ENCODE measurements at places on chromosomes 2 and 18. TPM values are rescaled to one million over a fixed set of nuclear protein-coding genes. Genes with fewer than 3 reads are reported as not detected.

The UGT1A3 gene
- total RNA-seq: not detected

The CNTNAP5 gene
- not detected for total RNA-seq

DNA sequence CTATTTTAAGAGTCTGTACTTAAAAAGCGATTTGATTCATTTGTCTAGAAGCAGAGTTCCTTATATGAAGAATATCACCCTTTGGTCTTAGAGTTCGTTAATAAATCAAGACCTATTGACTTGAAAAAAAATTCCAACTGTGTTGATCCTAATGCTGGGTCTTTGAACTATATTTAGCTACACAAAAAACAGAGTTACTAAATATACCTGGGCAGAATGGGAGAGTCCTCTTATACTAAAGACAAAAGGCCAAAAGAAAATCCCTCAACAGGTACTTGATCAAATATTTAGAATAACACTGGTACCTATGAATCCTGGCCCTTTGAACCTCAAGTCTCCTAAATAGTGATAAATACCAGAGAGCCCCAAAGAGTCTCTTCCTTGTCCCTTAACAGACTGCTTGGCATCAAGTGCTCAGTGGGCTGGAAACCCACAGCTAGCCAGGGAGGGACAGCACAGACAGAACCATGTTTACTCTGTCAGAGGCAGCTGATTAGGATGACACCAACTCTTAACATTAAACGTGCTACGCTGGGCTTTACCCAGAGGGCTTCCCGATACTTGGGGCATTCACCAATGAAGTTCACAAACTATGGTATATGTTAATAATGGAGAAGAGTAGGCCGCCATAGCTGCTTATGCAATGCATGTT lies 95.1 kb downstream of the FIGN start:
- no peak for DNase-seq
- H3K36me3 ChIP-seq: peaks cover 9% of the 10 kb centered on the region
- H3K27ac ChIP-seq: peak overlapping the region; percentile 62
- no peak overlapping the region for H3K4me3 ChIP-seq

DNA sequence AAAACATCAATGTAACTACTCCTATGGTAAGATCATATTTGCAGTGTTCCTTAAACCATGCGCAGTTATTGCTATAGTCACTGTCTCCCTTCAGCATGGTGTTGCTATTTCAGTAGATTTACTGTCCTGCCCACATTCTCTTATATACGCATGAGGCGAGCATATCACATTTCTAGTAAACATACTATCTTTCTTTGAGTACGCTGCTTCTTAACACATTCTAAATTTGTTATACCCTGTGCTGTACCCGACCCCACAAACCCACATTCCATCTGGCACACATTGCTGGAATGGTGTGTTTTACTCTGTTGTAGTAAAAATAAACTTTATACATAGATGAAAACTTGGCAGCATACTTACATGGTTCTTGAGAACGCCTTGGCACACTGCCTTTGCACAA lies 163.3 kb downstream of the QPCT start:
- no peak overlapping the region for H3K4me3 ChIP-seq
- no peak overlapping the region for H3K27ac ChIP-seq
- DNase-seq: no peak
- peaks cover 26% of the 10 kb centered on the region for H3K4me1 ChIP-seq
- no peaks in the 10 kb centered on the region for H3K36me3 ChIP-seq

DNA sequence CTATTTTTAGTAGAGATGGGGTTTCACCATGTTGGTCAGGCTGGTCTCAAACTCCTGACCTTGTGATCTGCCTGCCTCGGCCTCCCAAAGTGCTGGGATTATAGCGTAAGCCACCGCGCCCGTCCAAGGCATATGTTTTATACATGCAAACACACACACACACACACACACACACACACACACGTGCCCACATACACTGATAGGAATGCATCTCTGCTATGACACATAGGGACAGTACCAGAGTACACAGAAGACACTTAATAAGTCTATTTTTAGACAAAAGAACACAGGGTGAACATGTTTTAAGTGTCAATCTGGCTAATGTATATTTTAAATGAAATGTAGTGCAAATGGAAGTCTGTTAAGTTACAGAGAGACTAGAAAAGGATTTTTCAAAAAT lies 10.7 kb upstream of the RNF103 start:
- H3K27ac ChIP-seq: no peak overlapping the region
- peaks cover 10% of the 10 kb centered on the region for H3K27me3 ChIP-seq
- no peaks in the 10 kb centered on the region for H3K36me3 ChIP-seq

- peaks cover 76% of the 10 kb centered on the region for H3K4me1 ChIP-seq
- H3K36me3 ChIP-seq: peaks cover 16% of the 10 kb centered on the region
- H3K4me3 ChIP-seq: no peak overlapping the region
- no peak overlapping the region for H3K27ac ChIP-seq
- DNase-seq: no peak
- H3K27me3 ChIP-seq: no peaks in the 10 kb centered on the region
Measured at GRCh38 chr2:54601339-54601738, 122.1 kb upstream of the EML6 start.

The TMEM237 gene
- 37.9 TPM for total RNA-seq

DNA sequence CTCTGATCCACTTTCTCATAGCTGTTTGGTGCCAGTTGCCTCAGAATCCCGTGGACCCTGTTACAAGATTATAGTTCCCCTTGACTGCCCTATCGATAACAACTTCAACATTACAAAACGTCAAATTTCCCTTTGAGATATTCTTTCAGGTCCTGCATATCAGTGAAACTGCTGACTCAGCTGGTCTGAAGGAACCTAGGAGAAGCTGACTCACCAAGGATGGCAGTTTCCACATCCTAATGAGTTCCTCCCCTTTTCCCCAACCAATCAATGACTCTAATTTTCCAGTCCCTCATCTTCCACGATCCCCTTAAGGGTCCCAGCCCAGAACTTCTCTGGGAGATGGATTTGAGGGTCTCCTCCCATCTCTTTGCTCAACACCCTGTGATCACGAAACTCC lies 27.6 kb upstream of the GNAL start:
- H3K27ac ChIP-seq: no peak overlapping the region

GRCh38 chr2:7867867-7868266 lies 814.0 kb upstream of the ID2 start:
- DNase-seq: no peak
- H3K4me3 ChIP-seq: no peak overlapping the region
- H3K27me3 ChIP-seq: no peaks in the 10 kb centered on the region
- no peak overlapping the region for H3K27ac ChIP-seq
- no peaks in the 10 kb centered on the region for H3K4me1 ChIP-seq
- no peaks in the 10 kb centered on the region for H3K36me3 ChIP-seq

DNA sequence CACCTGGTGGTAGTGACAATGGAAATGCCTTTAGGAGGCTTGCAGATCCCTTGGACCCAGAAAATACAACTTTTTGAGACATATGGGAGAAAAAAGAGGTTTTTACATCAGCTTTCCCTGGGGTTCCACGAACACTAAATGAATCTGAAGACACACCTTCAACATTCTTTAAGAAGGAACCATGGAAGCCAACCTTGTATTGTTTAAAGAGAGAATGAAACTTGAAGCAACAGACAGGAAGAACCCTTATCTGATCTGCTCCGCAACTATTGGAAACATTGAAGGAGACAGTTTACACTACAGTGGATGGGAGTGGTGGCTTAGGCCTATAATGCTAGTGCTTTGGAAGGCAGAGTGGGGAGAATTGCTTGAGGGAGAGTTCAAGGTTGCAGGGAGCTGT lies 190.4 kb downstream of the LAMA1 start:
- no peak overlapping the region for H3K27ac ChIP-seq
- no peaks in the 10 kb centered on the region for H3K27me3 ChIP-seq
- DNase-seq: no peak
- no peak overlapping the region for H3K4me3 ChIP-seq
- no peaks in the 10 kb centered on the region for H3K4me1 ChIP-seq

The C2orf80 gene
- not detected for total RNA-seq

GRCh38 chr18:26044807-26045206 lies 45.6 kb downstream of the SS18 start:
- H3K27me3 ChIP-seq: no peaks in the 10 kb centered on the region
- DNase-seq: no peak
- H3K36me3 ChIP-seq: peaks cover 16% of the 10 kb centered on the region
- no peak overlapping the region for H3K27ac ChIP-seq
- H3K4me1 ChIP-seq: peaks cover 2% of the 10 kb centered on the region

- no peak overlapping the region for H3K4me3 ChIP-seq
- peaks cover 36% of the 10 kb centered on the region for H3K27me3 ChIP-seq
- DNase-seq: no peak
- H3K27ac ChIP-seq: no peak overlapping the region
- H3K4me1 ChIP-seq: no peaks in the 10 kb centered on the region
Measured at GRCh38 chr2:100470898-100471514, 724 bp downstream of the NMS start.

- H3K27me3 ChIP-seq: no peaks in the 10 kb centered on the region
- H3K27ac ChIP-seq: no peak overlapping the region
- DNase-seq: no peak
- no peaks in the 10 kb centered on the region for H3K36me3 ChIP-seq
Measured at GRCh38 chr18:3177902-3178687, 41.7 kb downstream of the MYOM1 start.

The IL1RN gene
- not detected for total RNA-seq

The CIB4 gene
- total RNA-seq: not detected

GRCh38 chr2:63888490-63889402 lies 47.0 kb downstream of the UGP2 start:
- H3K36me3 ChIP-seq: peaks cover 46% of the 10 kb centered on the region
- H3K27ac ChIP-seq: peak overlapping the region; percentile 53
- H3K27me3 ChIP-seq: no peaks in the 10 kb centered on the region
- DNase-seq: no peak

DNA sequence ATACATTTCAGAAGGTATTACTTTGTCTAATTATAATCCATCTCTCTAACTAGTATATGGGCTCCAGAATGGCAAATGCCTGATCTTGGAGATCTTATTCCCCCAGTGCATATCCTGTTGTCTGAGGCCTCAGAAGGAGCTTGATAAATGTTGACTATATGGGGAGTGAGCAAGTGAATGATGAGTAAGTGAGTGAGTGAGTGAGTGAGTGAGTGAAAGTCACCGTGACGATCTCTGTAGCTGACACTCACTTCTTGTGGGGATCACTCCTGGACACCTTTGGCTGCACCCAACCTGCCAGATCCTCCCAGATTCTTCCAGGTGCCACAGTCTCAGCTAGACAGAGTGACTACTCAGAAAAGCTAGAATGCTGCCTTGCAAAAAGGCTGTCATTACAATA lies 2.8 kb downstream of the XDH start:
- peaks cover 8% of the 10 kb centered on the region for H3K4me1 ChIP-seq
- no peaks in the 10 kb centered on the region for H3K27me3 ChIP-seq
- H3K27ac ChIP-seq: no peak overlapping the region
- H3K4me3 ChIP-seq: no peak overlapping the region
- no peak for DNase-seq
- no peaks in the 10 kb centered on the region for H3K36me3 ChIP-seq

The DSG1 gene
- not detected for total RNA-seq

- peaks cover 22% of the 10 kb centered on the region for H3K4me1 ChIP-seq
- H3K4me3 ChIP-seq: no peak overlapping the region
- H3K36me3 ChIP-seq: no peaks in the 10 kb centered on the region
- no peaks in the 10 kb centered on the region for H3K27me3 ChIP-seq
Measured at GRCh38 chr2:193331676-193332075, 1136.9 kb upstream of the TMEFF2 start.

GRCh38 chr18:62388855-62389760 lies 64.0 kb downstream of the TNFRSF11A start:
- H3K36me3 ChIP-seq: no peaks in the 10 kb centered on the region
- H3K27me3 ChIP-seq: peaks cover 21% of the 10 kb centered on the region
- peaks cover 1% of the 10 kb centered on the region for H3K4me1 ChIP-seq
- no peak overlapping the region for H3K27ac ChIP-seq

The MAT2A gene
- total RNA-seq: 178 TPM

- no peaks in the 10 kb centered on the region for H3K27me3 ChIP-seq
- no peak overlapping the region for H3K27ac ChIP-seq
- H3K4me3 ChIP-seq: no peak overlapping the region
- no peaks in the 10 kb centered on the region for H3K4me1 ChIP-seq
- no peaks in the 10 kb centered on the region for H3K36me3 ChIP-seq
Measured at GRCh38 chr2:172387361-172387760, 40.0 kb upstream of the ITGA6 start.

DNA sequence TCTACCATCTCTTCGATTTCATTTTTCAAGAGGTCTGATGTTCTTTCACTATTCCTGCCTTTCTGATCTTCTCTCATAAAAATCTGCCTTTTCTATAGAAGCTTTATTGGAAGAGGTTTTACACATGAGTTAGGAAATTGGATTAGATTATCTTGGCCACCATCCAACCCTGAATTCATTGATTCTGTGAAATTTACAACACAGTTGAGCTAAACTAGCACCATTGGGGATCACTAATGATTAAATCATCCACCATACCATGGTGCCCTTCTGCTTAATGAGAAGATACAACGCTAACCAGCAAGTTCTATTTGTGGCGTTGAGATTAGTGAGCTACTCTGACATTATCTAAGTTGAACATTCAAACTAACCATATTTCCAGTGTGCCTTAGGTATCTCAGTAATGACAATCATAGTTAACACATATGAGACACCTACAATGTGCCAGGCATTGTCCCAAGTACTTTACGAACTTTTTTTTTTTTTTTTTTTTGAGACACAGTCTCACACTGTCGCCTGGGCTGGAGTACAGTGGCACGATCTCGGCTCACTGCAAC lies 17.3 kb upstream of the LBH start:
- H3K27ac ChIP-seq: no peak overlapping the region
- H3K4me3 ChIP-seq: no peak overlapping the region
- peaks cover 4% of the 10 kb centered on the region for H3K4me1 ChIP-seq
- no peaks in the 10 kb centered on the region for H3K36me3 ChIP-seq
- peaks cover 5% of the 10 kb centered on the region for H3K27me3 ChIP-seq
- DNase-seq: no peak

DNA sequence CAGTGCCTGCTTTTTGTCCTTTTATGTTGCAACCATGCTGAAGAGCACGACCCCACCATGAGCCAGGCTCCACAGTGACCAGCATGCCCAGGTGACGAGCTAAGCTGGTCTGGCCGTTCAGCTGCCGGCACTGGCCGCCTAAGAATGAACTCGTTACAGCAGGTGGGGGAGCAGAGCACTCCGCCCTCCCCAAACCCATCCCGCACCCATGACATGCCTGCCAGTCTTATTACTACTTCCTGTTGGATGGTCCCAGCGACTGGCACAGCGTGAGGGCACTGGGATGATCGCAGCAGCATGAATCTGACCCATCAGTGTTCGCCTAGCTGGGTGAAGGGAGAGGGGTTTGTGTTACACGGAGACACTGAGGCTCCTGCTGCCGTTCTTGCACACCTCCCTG lies 11.5 kb downstream of the DIPK1C start:
- H3K27me3 ChIP-seq: no peaks in the 10 kb centered on the region
- no peak overlapping the region for H3K4me3 ChIP-seq
- H3K4me1 ChIP-seq: no peaks in the 10 kb centered on the region

- no peak for DNase-seq
- no peaks in the 10 kb centered on the region for H3K27me3 ChIP-seq
- H3K4me3 ChIP-seq: no peak overlapping the region
- H3K36me3 ChIP-seq: no peaks in the 10 kb centered on the region
- H3K27ac ChIP-seq: no peak overlapping the region
Measured at GRCh38 chr2:215493376-215493775, 57.5 kb upstream of the FN1 start.

The GPR39 gene
- total RNA-seq: 0.42 TPM

- H3K4me3 ChIP-seq: no peak overlapping the region
- H3K36me3 ChIP-seq: peaks cover 2% of the 10 kb centered on the region
- no peak for DNase-seq
- peak overlapping the region; percentile 47 for H3K27ac ChIP-seq
Measured at GRCh38 chr2:237459226-237459625, 27.8 kb upstream of the MLPH start.

GRCh38 chr2:227881866-227882517 lies 10.6 kb downstream of the DAW1 start:
- H3K27me3 ChIP-seq: no peaks in the 10 kb centered on the region
- no peaks in the 10 kb centered on the region for H3K36me3 ChIP-seq
- DNase-seq: no peak
- H3K4me1 ChIP-seq: peaks cover 14% of the 10 kb centered on the region
- no peak overlapping the region for H3K27ac ChIP-seq
